Forelimb muscle (tissue), 1 donor: ENCODE measurements at places on chromosomes 6 and 20. TPM values are rescaled to one million over a fixed set of nuclear protein-coding genes. Genes with fewer than 3 reads are reported as not detected.

DNA sequence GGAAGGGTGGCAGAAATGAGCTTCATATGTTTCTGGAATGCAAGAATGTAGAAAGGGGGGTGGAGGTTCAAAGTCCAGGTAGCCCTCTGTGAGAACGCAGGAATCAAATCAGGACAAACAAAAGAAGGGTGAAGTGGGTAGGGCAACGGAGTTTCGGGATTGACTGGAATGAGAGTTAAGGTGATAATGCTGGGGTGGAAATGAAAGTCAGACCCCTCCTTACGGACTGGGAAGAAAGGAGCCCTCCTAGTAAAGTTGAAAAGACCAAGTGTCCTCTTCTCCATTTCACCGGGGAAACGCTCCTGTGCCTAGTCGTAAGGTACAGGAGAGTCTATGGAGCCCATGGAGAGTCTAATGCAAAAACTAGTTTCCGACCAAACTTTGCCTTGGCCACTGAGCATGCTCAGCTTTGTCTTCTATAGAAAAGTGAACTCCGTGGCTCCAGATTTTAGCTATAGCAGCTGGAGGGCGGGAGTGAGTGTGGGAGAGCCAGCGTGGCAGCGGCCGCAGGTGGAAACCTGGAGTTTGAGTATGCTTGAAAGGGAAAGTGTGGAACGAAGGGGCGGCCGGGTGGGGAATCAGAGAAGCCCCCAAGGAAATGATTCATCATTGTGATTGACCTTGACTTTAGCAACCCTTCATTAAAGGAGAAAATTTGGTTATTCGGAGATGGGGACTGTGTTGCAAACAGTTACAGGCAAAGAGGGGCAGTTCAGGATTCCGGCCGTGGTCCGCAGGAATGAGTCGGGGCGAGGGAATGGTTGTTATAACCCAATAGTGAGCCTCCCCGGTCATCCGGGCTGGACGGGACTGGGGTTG lies 1.3 kb upstream of the LRRC1 start:
- DNase-seq: peak; percentile 65

GRCh38 chr6:39811835-39812345 lies 19.7 kb downstream of the DAAM2 start:
- DNase-seq: no peak

- no peak for DNase-seq
These were observed 119.1 kb upstream of the ADGRF1 start for GRCh38 chr6:47161176-47161687.

DNA sequence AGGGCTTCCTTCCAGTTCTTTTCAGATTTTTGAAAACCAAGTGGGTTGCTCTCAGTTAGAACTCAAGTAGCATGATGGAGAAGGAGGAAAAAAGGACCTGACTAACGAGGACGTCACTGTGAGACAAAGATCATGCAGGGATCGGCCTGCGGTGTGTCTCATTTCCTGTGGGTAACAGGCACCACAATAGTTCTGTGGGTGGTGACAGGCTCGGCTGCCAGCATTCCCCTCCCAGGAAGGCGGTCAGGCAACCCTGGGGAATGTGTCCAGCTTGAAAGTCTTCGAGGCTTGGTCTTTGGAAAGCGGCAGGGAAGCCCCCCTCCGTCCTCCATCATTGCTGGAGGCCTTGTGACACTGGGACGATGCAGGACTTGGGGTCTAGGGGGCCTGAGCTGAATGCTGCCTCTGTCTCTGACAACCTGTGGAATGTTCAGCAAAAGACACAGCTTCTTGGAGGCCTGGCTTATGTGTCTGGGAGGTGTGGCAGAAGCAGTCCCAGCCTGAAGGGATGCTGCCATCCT lies 121.0 kb downstream of the BCAS1 start:
- DNase-seq: no peak

DNA sequence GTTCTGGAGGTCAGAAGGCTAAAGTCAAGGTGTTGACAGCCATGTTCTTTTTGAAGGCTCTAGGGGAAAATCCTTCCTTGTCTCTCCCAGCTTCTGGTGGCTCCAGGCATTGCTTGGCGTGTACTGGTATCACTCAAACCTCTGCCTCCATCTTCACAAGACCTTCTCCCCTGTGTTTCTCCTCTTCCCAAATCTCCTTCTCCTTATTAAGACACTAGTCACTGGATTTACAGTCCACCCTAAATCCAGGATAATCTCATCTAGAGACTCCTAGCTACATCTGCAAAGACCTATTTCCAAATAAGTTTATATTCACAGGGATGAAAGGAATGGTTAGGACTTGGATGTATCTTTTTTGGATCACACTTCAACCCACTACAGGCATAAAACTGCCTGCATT lies 26.0 kb upstream of the CTAGE9 start:
- no peak for DNase-seq

- DNase-seq: no peak
These were observed 34.8 kb upstream of the JAG1 start for GRCh38 chr20:10708351-10709185.

DNA sequence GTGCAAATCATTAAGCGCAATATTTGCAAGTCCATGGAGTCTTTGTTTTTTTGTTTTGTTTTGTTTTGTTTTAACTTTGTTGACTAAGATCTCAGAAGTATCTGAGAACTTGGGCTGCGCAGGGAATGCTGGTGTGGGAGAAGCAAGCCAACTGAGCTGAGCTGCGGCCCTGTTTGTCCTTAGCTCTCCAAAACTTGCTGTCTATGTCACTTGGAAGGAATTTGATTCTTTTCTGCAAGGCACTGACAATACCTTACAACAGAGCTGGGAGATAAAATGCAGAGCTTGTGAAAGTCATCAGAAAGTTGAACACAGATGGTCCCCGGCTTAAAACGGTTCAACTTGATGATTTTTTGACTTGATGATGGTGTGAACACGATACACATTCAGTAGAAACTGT lies 5.4 kb downstream of the SLC22A23 start:
- DNase-seq: no peak

DNA sequence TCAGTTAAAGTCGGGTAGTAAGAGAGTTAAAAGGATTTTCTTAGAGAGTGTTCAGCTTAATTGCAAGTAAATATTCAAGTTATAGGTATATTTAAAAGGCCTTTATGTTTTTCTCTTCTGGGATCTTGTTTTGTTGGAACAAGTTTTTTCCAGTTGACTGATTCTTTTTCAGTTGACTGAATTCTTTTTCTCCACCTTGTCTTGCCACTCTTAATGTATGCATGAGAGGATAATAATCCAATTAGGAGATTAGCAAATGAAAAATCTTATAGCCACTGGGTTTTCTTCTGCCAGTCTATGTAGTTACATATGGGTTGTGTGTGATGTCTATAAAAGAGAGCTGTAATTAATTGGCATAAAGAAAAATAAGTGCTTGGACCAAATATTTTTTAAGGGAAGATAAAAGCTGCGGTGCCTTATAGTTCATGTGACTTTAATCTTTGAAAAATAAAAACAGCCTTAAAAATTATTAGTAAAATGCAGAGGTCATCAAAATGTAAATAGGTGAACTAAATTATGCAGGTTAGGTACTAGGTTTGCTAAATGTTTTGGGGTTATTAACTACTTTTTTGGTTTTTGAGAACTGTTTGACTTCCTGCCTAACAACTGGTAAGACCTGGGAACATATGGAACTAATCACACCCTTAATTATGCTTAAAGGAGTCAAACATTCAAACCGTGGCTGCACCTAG lies 367.2 kb downstream of the HTR1B start:
- DNase-seq: no peak

DNA sequence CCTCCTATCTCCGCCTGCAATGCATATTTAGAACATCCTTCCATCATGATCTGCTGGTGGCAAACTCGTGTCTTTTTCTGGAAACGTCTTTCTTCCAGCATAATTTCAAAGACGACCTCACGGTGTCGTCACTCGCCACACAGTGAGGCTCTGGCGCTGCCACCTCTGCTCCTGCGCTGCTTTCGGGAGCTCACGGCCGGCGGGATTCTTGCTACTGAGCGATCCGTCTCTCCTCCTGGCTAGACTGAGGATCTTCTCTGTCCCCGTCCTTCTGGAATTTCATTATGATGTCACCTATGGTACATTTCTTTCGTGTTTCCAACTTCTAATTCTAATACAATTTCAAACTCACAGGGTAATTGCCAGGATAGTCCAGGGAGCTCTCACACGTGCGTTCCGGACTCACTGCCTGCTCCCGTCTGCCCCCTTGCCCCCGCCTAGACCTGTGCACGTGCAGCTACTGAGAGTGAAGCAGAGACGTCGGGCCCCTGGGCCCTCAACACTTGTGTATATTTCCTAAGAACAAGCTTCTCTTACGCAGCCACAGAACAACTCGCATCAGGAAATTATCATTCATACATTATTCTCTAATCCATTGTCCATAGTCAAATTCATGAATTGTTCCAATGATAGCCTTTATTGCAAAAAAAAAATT lies 25.5 kb upstream of the HELZ2 start:
- no peak for DNase-seq

GRCh38 chr6:157717340-157717748 lies 105.7 kb upstream of the SNX9 start:
- DNase-seq: no peak

DNA sequence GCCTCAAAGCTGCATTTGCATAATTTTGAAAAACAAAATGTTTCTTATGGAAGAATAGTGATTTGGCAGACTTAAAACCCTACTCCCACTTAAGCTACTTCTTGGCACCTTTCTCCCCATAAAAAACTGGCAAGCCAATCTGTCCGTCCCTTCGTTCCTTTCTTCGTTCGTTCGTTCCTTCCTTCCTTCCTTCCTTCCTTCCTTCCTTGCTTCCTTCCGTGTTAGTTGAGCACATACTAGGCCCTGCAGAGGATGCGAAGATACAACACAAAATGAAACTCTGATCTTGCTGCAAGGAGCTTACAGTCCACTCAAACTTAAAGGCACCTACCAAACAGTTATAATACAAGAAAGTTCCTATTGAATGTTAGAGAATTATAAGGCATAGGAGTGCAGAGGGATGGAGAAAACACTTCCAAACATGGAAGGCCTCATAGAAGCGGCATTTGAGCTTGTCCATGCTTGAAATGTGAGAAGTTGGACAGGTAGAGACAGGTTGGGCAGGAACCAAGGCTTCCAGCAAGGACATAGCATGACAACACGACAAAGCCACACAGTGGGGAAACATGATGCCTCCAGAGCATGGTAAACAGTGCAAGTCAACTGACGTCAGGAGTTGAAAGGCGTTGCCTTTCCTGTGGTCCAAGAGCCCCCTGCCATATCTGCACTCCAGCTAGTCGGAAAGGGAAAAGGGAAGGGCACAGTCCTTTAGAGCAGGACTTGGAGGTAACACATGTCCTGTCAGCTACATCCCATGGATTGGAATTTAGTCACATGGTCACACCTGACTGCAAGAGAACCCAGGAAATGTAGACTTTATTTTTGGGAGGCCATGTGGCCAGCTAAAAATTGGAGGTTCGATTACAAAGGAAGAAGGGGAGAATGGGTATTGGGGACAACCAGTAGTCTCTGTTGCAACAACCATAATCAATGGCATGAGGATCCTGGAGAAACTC lies 7.0 kb downstream of the PNPLA1 start:
- no peak for DNase-seq

GRCh38 chr6:159691133-159691962 lies 1.7 kb downstream of the SOD2 start:
- DNase-seq: peak; percentile 57

DNA sequence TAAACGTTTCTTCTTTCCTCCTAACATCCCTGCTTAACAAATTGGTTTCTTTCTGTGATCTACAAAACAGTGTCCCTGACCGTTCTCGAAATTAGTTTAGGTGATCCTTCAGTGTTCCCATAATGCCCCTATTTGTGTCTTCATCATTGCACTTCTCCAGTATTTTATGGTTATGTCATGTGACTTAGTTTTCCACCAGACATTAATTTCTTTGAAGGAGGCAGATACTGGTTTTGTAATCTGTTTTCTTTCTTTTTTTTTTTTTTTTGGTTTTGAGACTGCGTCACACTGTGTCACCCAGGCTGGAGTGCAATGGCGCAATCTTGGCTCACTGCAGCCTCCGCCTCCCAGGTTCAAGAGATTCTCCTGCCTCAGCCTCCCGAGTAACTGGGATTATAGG lies 49.2 kb downstream of the FAM217A start:
- DNase-seq: no peak

DNA sequence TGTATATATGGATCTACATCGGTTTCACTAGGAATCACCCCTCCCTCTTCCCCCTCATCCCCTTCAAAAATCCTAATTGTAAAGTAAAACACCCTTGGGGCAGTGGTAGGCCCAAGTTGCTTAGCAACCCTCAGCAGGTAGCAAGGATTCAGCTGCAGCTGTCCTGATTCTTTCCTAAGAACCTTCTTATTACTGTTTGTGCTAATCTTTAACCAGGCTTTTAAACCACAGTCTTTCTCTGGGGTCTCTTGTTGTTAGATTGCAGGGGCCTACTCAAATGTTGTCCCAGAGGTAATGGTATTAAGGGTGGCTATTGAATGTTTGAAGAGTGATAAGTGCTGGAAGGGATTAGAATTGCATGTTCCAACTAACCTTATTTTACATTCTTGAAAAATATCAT lies 46.4 kb downstream of the PRL start:
- no peak for DNase-seq

GRCh38 chr6:44265007-44265721 lies at the start of gene NFKBIE:
TSS of gene NFKBIE (minus strand) at chr6:44265551. CDS start at chr6:44265346, 205 bp downstream.
- DNase-seq: no peak

GRCh38 chr6:43090559-43090956 lies 14.4 kb downstream of the PTK7 start:
- no peak for DNase-seq

DNA sequence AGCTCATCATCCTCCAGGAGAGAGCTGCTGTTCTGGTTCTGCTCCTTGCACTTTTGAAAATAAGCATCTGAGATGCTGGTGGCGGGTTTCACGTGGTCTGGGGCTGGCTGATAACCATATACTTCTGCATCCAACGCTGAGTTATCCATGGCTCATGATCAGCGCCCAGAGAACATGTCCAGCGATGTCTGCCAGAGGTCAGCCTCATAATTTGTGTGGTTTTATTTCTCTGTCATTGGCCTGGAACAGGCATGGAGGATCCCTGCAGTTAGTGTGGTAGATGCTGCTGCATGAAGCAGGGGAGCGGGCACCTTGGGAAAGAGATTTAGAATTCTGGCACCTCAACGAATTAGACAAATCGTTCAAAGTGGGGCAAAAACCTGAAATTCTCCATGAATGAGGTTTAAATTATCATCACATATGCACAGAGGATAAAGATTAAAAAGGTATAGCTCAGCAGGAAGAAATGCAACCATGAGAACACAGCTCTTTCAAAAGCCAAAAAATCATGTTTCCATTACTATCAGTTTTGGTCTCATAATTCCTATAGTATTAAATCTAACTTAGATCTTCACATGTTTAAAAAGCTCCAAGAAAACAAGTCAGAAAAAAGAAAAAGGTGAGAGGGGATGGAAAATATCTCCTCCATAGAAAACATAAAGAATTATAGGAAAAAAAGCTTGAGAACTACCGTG lies 157.2 kb downstream of the SOD2 start:
- peak; percentile 44 for DNase-seq

The HLA-G gene
- 3.3 TPM for polyA plus RNA-seq

The LY6G6F gene
- not detected for polyA plus RNA-seq

The AARS2 gene
- polyA plus RNA-seq: 8.4 TPM

The VWA7 gene
- polyA plus RNA-seq: 2.9 TPM

The VSTM2L gene
- polyA plus RNA-seq: 3.5 TPM

The TRIM27 gene
- 44.6 TPM for polyA plus RNA-seq

The EBF4 gene
- polyA plus RNA-seq: 9.0 TPM

The KCNK16 gene
- not detected for polyA plus RNA-seq

The PSORS1C1 gene
- polyA plus RNA-seq: 1.7 TPM

The CGA gene
- 0.72 TPM for polyA plus RNA-seq

The PDYN gene
- not detected for polyA plus RNA-seq
